Stimulated activated CD8-positive, alpha-beta memory T cell treated with anti-CD3 and anti-CD28 coated beads, Interleukin-15, amount 100 ng/mL, for 24 hours (primary cell): ENCODE measurements at places on chromosomes 2 and 18.

DNA sequence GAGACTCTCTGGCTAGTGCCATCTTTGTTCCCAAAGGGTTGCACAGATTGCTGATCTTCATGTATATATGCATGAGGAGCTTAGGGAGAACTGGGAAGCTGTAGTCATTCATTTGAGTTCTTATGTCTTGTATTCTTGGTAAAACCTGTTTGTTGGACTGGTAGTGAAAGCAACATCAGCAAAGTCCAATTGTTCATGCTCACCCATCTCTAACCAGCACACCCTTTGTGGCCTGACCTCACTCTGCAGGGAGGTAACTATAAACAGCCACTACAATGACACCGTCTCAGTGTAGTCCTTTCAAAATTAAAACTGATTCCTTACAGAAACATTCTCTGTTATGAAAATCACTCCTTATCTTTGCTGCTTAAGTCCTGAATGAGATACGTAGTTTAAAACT is 13.9 kb upstream of the LMAN1 start:
- DNase-seq = no peak

DNA sequence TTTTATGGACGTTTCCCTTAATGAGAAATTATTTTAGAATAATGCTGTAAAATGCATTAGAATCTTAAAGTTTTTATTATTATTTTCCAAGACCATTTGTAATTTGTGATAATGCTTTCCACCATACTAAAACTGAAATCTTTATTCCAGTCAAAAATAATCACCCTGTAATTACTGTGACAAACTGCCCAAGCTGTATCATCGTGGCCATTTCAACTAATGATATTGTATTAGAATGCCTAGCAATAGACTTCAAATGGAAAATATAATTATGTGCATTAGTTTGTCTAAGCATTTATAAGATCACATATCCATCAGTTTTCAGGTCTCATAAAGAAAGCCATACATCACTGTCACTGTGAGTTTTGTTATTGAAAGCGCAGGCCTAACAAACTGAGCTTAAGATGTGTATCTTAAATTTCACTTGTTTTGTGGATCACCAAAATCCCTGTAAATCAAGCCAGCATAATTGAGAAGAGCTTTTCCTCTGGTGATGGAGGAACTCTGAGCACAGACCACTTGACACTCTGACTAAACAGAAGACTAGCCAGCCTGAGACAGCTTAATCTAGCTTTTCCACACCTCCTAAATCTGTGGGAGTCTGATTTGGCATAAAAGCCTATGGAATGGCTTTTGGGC is 1312.2 kb upstream of the ACVR2A start:
- no peak for DNase-seq

GRCh38 chr2:122980671-122981070 is 1044.4 kb upstream of the CNTNAP5 start:
- DNase-seq = no peak

DNA sequence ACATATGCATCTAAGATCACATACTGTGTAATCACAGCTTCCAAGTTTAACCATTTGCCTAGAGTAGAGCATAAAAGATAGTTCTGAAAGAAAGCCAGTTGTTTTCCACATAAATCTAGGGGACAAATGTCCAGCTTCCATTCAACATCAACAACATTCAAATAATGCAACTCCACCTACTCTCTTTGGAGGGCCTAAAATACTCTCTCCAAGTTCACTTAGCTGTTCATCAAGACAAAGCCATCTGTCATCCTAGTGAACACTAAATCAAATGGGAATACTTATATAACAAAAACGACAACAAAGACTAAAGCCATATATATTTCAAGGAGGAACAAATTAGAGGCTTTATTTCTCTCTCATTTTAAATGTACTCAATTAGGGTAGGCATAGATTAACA is 221.5 kb upstream of the CDH2 start:
- no peak for DNase-seq

DNA sequence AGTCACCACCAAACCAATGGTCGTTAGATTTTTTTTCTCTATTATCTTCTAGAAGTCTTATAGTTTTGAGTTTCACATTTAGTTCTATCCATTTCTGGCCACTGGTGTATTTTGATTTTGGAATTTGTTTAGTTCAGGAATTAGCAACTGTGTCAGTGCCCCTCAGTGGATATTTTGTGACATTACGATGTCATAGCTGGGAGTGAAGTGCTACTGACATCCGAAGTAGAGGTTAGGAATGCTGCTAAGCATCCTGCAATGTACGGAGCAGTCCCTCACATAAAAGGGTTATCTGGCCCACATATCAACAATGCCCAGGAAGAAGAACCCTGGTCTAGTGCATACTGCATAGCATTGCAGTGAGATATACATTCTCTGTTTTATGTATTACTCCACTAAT is 157.4 kb upstream of the RGPD4 start:
- DNase-seq = no peak
